GM12864 (cell line): ENCODE measurements at places on chromosomes 16 and 17.

- DNase-seq, result no peak
Measured at GRCh38 chr17:5971969-5972368, 98.2 kb upstream of the WSCD1 start.

DNA sequence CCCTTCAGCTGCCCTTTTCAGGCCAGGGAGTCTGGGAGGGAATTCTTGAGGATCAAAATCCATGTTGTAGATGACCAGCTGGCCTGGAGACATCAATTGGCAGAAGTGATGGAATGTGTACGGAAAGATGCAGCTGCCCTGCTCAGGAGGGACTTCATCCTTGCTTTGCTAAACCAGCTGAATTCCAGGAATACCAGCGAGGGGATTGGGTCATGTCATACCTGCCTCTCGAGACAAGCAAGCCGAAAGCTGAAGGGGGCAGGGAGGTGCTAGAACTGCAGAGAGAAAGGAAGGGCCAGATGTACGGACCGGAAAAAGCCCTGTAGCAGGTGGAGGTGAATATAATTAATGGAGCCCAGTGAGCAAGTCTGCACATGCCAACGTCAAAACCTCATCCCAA is 25.6 kb upstream of the NTN1 start:
- no peak for DNase-seq

GRCh38 chr17:36205637-36206485 is 5.0 kb upstream of the CCL4L2 start:
- DNase-seq, result no peak

DNA sequence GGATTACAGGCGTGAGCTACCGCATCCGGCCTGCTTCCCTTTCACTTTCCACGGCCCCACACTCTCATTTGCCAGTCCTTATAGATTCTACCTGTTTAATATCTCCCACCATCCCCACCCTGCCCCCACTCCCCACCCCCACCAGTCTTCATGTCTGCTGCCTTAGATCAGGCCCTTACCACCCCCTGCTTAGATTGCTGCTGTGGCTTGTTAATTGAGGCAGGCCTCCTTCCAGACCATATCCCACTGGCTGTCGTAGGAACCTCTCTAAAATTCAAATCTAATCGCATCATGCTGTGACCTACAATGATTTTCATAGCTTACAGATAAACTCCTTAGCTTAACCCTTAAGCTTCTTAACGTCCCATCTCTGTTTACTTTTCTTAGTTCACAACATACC is 4.9 kb downstream of the IQCK start:
- DNase-seq, result no peak

DNA sequence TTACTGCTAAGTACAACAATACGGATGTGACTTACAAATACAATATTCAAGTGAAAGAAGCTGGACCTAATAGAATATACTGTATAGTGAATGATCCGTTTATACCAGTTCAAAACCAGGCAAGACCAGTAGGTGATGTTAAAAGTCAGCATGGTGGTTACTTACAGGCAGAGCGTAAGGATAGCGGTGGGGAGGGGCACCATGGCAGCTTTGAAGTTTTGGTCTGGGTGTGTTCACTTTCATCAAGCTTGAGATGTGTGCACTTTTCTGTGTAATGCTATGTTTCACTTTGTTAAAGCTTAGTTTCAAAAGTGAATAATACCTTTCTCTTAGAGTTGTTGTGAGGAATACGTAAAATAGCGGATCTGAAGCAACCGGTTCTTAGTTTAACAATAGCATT is 16.5 kb upstream of the SLC35G3 start:
- DNase-seq, result no peak

DNA sequence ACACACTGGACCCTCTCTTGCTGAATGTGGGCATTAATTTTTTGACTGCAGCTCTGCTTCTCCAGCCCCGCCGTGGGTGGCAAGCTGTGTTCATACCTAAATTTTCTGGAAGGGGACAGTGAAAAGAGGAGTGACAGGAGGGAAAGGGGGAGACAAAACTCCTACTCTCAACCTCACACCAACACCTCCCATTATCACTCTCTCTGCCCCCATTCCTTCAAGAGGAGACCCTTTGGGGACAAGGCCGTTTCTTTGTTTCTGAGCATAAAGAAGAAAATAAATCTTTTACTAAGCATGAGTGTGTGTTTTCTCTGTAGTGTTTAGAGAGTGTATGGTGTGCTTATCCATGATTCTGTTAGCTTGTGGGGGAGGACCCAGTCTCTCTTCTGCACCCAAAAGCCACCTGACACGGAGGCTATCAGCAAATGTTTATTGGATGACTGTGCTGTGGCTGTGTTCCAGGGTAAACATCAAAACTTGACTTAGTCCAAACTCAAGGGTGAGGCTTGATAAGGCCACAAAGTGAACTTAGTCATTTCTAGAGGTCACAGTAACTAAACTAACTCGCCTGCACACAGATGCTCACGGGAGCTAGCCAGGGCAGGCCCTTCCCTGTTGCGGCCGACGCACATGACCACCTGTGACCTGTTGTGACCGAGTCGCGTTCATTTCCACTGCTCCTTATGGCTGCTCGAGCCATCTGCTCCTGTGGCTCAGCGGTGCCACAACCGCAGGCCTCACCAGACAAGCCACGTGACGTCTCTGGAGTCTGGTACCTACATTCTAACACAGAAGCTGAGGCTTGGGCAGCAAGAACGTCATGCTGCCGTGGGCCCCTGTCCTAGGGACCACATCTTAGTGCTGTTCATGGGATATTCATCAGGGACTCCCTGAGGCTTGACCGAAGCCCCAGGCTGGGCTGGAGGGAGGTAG is 9.8 kb upstream of the MED11 start:
- DNase-seq, result no peak

GRCh38 chr17:70271200-70271599 is 101.9 kb downstream of the KCNJ2 start:
- DNase-seq, result no peak

- no peak for DNase-seq
Measured at GRCh38 chr16:70574595-70575271, 51.1 kb downstream of the SF3B3 start.

- DNase-seq, result no peak
Measured at GRCh38 chr16:77111056-77111565, 79.9 kb upstream of the MON1B start.

DNA sequence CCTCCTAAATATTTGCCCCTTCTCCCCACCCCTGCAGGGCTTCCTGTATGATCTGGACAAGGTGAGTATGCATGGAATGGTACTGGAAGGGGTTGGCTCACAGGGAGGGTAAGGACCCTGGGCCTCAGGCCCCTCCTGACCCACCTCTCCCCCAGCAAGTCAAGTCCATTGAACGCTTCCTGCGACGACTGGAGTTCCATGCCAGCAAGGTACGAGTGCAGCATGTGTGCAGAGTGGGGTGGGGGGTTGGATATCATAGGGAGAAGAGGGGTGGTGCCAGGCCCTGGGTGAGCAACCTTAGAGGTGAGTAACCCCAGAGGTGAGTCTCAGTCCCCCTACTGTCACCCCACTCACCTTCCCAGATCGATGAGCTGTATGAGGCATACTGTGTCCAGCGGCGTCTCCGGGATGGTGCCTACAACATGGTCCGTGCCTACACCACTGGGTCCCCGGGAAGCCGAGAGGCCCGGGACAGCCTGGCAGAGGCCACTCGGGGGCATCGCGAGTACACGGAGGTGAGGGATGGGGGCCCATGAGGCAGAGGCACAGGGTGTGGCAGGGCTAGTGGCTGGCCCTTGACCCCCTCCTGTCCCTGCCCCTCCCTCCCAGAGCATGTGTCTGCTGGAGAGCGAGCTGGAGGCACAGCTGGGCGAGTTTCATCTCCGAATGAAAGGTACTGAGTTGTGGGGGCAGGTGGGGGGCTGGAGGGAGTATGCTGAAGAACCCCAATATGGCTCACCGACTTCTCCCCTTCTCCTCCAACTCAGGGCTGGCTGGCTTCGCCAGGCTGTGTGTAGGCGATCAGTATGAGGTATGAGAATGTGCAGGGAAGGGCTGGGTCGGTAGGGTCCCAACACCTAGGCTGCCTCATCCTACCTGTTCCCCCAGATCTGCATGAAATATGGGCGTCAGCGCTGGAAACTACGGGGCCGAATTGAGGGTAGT is 11.3 kb downstream of the RIPOR1 start:
- DNase-seq, result no peak

GRCh38 chr17:10178506-10178991 is 19.9 kb downstream of the GAS7 start:
- DNase-seq, result no peak

- DNase-seq, result no peak
Measured at GRCh38 chr17:17911001-17911613, 61.1 kb downstream of the TOM1L2 start.

DNA sequence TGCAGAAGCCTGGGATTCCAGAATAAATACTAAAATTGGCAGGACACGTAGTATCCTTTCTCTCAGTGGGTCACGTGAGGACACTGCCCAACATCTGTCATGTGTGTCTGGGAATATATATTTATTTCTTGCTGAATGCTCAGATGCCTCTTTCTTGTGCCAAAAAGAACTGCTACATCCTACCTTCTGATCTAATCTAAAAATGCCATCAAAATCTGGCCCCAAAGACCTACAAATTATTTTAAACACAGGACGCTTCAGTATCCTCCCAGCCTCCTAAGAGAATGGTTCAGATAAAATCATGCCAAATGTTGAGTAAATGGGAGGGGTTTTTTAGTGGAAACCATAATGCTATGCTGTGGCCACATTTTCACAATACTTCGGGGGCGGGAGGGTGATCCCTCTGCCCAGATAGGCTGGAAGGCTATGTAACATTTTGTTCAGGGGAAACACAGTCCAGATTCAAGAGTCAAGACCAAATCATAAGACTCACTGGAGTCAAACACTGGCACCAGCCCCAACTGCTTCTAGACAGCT is 22.9 kb upstream of the CORO6 start:
- DNase-seq, result no peak

- DNase-seq, result no peak
Measured at GRCh38 chr17:5757314-5757907, 173.1 kb upstream of the NLRP1 start.

DNA sequence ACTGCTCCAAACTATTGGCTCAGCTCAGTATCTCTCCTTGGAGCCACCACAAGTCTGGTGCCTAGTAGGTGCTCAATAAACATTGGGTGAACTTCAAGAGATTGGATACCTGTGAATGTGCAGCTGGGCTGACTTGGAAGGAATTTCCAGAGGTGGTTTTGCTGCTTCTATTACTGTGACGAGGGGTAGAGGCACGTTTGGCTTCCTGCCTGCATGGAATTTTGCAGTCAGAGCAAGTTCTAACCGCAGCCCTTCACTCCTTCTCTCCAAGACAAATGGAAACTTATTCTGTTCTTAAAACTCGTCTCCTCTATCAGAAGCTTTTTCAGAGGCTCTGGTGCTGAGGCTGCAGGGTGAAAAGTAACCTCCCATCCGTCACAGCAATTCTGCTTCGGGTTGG is 342.5 kb downstream of the CPPED1 start:
- no peak for DNase-seq

- no peak for DNase-seq
Measured at GRCh38 chr16:30964574-30965226, 7.1 kb downstream of the SETD1A start.

- DNase-seq, result no peak
Measured at GRCh38 chr17:80786470-80786869, 205.2 kb upstream of the CHMP6 start.

GRCh38 chr17:6592173-6592572 is 35.8 kb upstream of the PITPNM3 start:
- DNase-seq, result no peak
